Right lung (tissue), 10 donors: ENCODE measurements at places on chromosomes 3 and 15.

DNA sequence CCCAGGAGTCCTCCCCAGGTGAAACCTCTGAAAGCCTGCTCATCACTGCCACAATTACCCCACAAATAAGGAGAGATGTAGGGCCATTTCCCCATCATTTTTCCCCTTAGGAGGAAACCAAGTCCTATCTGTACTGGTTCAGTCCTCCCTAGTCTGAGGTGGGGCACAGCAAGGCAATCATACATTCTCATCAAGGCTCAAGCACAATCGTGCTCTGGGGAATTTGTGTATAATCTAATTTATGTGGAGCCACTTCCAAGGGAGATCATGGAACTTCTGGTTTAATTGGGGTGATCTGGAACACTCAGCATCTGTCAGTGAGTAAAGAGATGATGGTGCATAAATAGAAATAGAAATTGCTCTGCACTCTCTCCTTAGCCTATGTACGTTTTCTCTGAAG lies 546.9 kb downstream of the IGSF11 start:
- no peak for DNase-seq

DNA sequence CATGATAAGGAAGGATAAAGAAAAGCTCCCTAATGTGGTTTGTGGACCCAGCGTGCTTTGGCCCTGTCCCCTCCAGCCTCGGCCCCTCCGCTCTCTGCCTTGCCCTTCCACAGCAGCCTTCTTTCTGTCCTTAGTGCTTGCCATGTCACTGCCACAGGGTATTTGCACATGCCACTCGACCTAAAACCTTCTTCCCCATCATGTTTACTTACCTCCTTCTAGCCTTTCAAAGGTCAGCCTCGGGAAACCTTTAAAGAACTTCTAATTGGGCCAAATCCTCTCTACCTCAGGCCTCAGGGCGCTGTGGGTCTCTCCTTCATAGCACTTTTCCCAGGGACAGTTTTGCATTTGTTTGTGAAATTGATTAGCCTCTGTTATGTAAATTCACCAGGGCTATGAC lies 73.0 kb downstream of the SCN11A start:
- no peak for DNase-seq

DNA sequence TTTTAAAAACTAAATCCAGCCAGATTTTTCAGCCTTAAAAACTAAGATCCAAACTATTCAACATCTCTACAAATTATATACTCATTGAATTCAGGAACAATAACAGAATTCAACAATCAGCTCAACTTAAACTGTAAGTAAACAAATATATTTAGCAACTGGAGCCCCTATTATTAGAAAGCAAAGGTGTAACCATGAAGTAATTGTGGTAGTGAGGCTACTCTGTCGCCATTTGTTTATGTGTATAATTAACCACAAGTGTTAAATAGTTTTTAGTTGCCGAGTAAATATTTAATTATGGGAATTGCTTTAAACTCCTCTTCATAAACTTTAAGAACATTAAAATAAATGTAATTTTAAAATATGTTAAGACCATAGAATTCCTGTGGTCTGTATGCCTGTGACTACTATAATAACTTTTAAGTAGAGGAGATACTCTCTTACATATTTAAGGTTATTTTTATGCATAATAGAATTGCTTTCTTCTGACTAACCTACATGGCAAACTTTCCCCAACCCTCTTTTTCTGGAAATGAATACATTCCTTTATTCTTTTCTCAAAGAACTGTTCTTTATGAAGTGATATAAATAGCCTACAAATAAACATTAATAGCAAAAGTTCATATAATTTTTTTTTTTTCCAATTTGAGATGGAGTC lies 51.2 kb downstream of the MFN1 start:
- no peak for DNase-seq

- DNase-seq: no peak
Measured at GRCh38 chr15:63448266-63448665, 56.1 kb upstream of the USP3 start.

GRCh38 chr3:182618085-182618732 lies 175.1 kb upstream of the ATP11B start:
- peak; percentile 55 for DNase-seq

DNA sequence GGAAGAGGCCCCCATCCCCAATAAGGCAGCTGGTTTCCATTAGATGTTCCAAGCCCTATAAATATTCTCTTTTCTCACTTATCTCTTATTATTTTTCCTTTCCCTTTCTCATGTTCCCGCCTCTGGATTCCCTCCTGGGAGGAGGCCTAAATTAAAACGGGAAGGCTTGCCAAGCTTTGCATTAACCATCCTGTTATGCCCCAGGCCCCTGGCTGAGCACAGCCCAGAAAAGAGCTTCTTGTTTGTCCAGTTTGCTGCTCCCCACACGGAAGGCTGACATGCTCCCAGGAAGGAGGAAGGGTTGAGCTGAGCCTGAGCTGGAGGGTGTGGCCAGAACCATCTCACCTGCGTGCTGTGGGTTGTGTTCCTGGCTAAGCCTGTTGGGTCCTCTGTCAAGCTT lies 63.1 kb upstream of the BOC start:
- no peak for DNase-seq
